ENCODE measurements at places on chromosomes 2 and 18.

GRCh38 chr2:16188261-16188890 is 248.0 kb downstream of the MYCN start:
- no peak for DNase-seq

- no peak for DNase-seq
These were observed 48.0 kb upstream of the TLK1 start for GRCh38 chr2:171208657-171209056.

GRCh38 chr2:238305092-238305862 is 15.0 kb upstream of the TRAF3IP1 start:
- no peak for DNase-seq

DNA sequence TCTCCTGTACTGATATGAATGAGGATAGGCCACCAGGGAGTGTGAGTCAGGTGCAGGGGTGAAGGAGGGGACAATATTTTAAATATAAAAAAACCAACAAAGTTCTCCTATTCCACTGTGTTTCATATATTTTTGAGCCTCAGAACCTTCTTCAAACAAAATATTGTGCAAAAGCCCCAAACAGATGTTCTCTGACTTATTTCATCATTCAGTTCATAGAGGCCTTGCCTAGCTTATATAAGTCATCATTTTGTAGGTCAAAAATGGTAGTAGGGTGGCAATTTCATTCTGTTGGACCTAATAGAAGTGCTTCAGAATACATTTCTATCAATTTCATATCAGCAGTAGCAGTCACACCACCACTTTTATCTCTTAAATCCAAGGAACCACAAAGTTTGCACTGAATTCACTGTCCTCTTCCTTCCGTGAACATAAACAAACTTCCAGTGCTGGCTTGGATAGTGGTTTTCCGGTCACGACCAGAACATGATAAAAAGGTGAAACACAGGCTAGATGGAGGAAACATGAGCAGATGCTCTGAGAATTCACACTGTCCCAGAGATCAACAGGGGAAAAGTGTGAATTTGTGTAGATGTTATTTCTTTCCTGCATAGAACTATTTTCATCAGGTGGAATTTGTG is 99.1 kb downstream of the EN1 start:
- DNase-seq = no peak

- DNase-seq = no peak
These were observed 24.0 kb upstream of the SLC39A10 start for GRCh38 chr2:195632856-195633572.

- DNase-seq = no peak
These were observed 85.1 kb downstream of the NCKAP5 start for GRCh38 chr2:133483181-133483580.

DNA sequence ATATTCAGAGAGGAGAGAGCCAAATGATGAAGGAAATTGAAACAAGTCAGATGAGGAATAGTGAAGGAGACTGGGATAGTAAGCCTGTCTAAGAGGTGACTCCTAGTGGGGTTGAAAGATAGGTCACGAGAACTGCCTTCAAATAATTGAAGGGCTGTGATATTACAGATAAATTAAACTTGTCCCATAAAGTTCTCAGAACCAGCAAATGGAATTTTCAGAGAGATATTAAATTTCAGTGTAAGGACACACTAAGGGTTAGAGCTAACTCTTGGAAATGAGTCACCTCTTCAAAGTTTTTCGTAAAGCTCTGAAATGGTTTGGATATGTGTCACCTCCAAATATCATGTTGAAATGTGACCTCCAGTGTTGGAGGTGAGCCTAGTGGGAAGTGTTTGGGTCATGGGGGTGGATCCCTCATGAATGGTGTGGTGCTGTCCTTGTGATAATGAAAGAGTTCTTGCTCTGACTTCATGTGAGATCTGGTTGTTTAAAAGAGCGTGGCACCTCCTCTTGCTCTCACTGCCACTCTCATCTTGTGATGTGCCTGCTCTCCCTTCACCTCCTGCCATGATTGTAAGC is 87.3 kb downstream of the BABAM2 start:
- DNase-seq = peak; percentile 70

DNA sequence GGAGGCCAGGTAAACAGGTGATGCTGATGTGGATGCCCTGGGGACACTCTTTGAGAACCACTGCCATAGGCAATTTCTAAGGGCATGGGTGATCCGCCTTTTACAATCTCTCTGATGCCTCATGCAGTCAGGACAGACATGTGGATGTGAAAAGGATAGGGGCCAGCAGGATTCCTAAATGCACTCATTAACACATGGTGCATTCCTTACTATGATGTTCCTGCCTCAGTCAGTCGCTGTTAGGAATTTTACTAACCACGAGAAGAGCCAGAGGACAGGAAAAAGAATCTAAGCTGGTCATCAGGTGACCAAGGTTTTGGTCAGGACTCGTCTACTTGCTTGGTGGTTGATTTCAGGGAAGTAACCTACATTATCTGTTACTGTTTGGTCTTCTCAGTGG is 191.0 kb downstream of the ARL4C start:
- no peak for DNase-seq

- no peak for DNase-seq
These were observed 188.0 kb upstream of the PARD3B start for GRCh38 chr2:204357286-204357685.

All from Panc1 (cell line).